ENCODE measurements at places on chromosomes 7 and 10. TPM values are rescaled to one million over a fixed set of nuclear protein-coding genes. Genes with fewer than 3 reads are reported as not detected.

SUN3 gene
- not detected for total RNA-seq

ASZ1 gene
- not detected for total RNA-seq

GPR15LG gene
- not detected for total RNA-seq

MYH16 gene
- total RNA-seq: not detected

STEAP2 gene
- total RNA-seq: 47.7 TPM

SUGCT gene
- 16.2 TPM for total RNA-seq

CTAGE4 gene
- 0.29 TPM for total RNA-seq

TAS2R5 gene
- total RNA-seq: 1.5 TPM

EVX1 gene
- total RNA-seq: not detected

MMD2 gene
- not detected for total RNA-seq

SVOPL gene
- total RNA-seq: not detected

MINPP1 gene
- total RNA-seq: 10.2 TPM

C10orf53 gene
- not detected for total RNA-seq

AKR1B15 gene
- 0.29 TPM for total RNA-seq

KIF11 gene
- total RNA-seq: 1.1 TPM

TMEM270 gene
- not detected for total RNA-seq

LUC7L2 gene
- 74.9 TPM for total RNA-seq

ACTR3C gene
- total RNA-seq: 1.00 TPM

HMX3 gene
- not detected for total RNA-seq

VAX1 gene
- total RNA-seq: not detected

NEUROG3 gene
- not detected for total RNA-seq

NUTM2A gene
- total RNA-seq: 0.46 TPM

SPDYE5 gene
- total RNA-seq: not detected

LFNG gene
- total RNA-seq: 16.5 TPM

BLNK gene
- 4.1 TPM for total RNA-seq

ZNF488 gene
- not detected for total RNA-seq

FKBP6 gene
- total RNA-seq: not detected

PTEN gene
- 92.2 TPM for total RNA-seq

DGKI gene
- total RNA-seq: 2.4 TPM

HNRNPA2B1 gene
- total RNA-seq: 275 TPM
